ENCODE measurements at places on chromosomes 2 and 18. TPM values are rescaled to one million over a fixed set of nuclear protein-coding genes. Genes with fewer than 3 reads are reported as not detected.

HOXD1 gene
- 0.64 TPM for total RNA-seq

MOGAT1 gene
- total RNA-seq = not detected

CCDC102B gene
- 7.2 TPM for total RNA-seq

HRH4 gene
- 0.16 TPM for total RNA-seq

CFAP65 gene
- total RNA-seq = 0.33 TPM

NDC80 gene
- total RNA-seq = 0.44 TPM

- no peak for DNase-seq
Measured at GRCh38 chr2:236646871-236647270, 77.2 kb downstream of the ACKR3 start.

DNA sequence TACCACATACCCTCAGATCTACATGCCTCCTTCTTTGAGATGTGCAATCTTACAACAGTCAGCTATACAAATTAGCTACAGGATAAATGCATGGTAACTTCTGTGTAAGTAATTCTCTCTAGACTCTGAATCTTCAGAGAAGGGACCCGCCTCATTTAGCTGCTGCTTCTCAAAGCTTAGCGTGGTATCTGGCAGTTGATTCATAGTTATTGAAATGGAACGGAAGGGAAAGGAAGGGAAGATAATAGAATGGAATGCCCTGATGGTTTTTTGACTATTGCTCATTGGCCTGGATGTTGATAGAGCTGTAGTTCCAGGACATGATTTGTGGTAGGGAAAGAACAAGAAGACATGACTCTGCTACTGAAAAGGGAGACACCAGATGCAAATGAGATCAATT lies 498.1 kb upstream of the CRIM1 start:
- DNase-seq = no peak

GRCh38 chr2:104853534-104854497 lies at the start of gene POU3F3:
Gene POU3F3, plus strand, starts transcription at chr2:104854115. Its CDS starts 1,396 bp downstream, at chr2:104855511.
- DNase-seq = no peak

- DNase-seq = no peak
Measured at GRCh38 chr2:47867205-47867604, 39.1 kb downstream of the FBXO11 start.

GRCh38 chr2:203722411-203722810 lies 16.0 kb downstream of the CD28 start:
- no peak for DNase-seq

DNA sequence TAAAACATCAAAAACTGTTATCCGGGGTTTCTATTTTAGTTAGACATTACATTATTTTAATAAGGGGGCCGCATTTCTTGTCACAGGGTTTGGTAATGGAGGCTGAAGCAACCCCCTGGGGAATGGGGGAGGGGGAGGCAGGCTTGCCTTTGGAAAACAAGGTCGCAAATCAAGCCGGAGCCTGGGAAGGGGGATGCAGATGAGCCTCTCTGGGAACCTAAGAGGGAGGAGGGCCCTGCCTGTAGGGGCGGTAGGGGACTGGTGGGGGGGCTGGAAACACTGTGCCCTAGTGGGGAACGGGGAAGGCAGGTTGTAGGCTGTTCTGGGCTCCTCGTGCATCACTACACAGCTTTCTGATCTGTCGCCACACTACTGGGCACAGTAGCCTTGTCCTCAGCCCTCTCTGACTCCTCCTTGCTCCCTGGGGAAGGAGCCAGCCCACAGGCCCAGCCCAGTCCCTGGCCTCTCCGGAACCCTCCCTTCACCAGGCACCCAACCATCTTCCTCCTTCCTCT lies 170.2 kb upstream of the SMAD2 start:
- no peak for DNase-seq

Measured in breast epithelium (tissue), 4 donors.